ENCODE measurements at places on chromosomes 1 and 21. TPM values are rescaled to one million over a fixed set of nuclear protein-coding genes. Genes with fewer than 3 reads are reported as not detected.

DNA sequence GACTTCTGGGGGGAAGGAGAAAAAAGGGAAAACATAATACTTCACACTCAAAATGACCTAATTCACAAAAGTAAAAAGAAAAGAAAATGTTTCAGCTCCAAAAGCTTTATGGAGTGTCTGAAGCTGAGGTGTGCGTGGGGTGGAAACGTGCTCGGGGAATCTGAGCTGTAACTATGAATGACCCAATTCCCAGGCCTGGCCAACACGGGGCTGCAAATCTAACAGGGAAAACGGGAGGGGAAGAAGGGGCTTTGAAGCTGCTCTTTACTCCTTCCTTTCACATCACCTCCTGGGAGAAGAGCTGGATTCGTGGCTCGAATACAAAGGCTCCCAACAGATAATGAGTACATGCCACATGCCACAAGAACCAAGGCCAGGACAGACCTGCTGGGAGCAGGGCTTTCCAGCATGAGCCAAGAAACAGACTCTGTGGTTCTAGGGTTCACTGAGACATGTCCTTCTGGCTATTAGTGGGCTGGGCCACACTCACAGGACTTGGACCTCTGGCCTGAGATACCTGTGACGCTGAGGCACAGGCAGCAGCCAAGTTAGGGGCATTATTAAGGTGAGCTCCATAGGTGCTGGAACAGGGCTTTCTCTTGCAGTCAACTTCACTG is 51.5 kb downstream of the SLC66A1 start:
- no peak for DNase-seq

- no peak for DNase-seq
Observed at GRCh38 chr1:51285055-51285454, 45.3 kb downstream of the TTC39A start.

GRCh38 chr1:157798211-157798610 is 21.3 kb upstream of the FCRL2 start:
- no peak for DNase-seq

DNA sequence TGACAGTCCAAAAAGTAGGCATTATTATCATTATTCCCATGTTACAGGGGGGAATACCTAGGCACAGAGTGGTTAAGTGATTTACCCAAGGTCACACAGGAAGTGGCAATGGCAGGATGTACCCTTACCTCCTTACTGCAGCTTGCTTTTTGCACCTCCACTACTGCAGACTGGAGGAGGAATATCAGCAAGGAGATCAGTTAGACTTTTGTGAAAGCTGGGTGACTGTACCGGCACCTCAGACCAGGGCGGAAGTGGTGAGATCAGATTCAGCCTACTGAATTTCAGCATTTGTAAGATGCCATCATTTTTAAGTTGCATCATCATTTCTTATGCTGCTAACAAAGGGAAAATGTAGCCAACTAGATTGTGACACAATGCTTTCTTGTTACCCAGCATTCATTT is 4.5 kb downstream of the ADARB1 start:
- DNase-seq: peak; percentile 76

DNA sequence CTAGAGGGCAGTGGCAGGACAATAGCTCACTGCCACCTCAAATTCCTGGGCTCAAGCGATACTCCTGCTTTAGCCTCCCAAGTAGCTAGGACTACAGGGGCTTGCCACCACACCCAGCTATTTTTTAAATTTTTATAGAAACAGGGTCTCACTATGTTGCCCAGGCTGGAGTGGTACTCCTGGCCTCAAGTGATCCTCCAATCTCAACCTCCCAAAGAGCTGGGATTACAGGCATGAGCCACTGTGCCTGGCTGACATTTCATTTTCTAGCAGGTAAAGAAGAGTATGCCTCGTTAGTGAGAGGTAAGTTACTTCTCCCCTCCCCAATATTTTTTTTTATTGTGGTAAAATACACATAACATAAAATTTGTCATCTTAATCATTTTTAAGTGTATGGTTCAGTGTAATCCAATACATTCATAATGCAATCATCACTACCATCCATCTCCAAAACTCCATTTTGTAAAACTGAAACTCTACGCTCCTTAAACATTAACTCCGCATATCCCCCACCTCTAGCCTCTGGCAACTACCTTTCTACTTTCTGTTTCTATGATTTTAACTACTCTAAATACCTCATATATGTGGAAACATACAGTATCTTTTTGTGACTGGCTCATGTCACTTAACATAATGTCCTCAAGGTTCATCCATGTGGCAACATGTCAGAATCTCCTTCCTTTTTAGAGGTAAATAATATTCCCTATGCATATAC is 22.4 kb downstream of the ZZZ3 start:
- no peak for DNase-seq

DNA sequence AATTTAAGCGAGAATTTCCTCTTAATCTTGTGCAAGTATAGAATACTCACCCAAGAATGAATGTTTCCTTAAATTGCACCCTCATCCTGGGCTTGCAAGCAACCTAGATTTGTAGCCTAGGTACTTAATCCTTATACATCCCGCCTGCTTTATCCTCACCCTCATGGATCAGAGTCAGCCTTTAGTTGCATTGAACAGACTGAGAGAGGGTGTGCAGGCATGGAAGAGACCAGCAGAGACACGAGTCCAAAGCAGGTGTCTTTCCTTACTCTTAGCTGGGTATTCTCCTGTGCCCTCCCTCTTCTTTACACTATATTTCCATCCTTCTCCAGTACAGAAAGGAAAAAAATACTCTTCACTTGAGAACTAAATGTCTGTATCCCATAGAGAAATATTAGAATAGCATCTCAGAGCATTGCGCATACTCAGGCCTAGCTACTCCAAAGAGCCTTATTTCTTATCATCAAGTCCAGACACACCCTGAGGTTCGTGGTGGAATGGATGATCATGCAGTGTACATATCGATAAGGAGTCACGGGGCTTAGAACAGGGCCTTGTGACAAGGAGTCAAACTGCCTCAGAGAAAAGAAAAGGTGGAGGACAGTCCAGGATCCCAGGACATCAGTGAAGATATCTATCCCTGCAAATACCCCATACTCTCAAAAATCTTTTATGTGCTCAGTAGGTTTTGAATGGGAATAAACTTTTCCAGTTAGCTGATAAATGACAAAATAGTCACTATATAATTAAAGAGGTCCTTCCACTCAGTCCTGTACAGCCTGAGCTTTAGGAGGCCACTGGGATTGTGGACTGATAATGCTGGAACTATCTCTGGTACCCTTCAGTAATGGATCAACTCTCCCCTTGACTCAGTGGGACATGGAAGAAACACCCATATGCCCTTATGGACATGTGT is 297.9 kb downstream of the GRIK1 start:
- DNase-seq: no peak

DNA sequence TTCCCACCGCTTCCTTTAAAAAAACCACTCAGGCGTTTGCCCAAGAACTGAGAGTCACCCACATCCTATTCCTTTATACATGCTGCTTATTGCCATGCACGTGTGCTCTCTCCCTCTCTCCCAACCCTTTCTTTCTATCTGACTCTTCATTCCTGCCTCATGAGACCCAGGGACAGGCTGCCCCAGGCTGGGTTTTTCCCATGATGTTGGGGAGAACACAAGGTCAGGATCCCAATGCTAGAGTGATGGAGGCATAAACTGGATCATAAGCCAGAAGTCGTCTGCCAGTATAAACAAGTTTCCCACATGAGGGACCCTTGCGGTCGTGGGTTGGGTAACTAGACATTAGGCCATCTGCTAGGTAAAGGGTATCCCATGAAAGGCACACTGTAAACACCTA is 64.9 kb downstream of the CD2 start:
- no peak for DNase-seq

- DNase-seq: no peak
Observed at GRCh38 chr1:178275553-178275952, 181.6 kb downstream of the RASAL2 start.

DNA sequence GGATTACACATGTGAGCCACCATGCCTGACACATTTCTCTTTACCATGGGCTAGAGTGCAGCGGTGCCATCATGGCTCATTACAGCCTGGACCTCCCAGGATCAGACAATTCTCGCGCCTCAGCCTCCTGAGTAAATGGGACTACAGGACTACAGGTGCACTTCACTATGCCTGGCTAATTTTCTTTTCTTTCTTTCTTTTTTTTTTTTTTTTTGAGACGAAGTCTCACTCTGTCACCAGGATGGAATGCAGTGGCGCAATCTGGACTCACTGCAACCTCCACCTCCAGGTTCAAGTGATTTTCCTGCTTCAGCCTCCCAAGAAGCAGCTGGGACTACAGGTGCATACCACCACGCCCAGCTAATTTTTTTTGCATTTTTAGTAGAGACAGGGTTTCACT is 14.8 kb upstream of the KIF1B start:
- no peak for DNase-seq

- DNase-seq: peak; percentile 42
Observed at GRCh38 chr1:229129301-229130027, 141.4 kb upstream of the RAB4A start.

DNA sequence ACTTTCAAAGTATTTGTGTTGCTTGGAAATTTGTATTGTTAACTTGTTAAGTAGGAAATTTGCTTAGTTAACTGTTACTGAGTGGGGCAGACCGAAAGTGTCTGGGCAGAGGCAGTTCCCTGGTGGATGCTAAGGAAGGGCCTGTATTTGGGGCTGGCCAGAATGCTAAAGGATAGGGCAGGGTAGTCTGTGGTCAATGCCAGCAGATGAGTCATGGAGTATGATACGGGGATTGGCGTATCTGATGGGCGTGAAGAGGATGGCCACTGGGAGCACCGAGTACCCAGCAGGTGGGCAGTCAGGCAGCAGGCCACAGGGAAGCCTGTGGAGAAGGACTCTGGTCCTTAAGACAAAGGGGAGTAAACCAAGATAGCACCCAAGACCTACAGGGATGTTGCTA is 46.6 kb upstream of the SCAF4 start:
- no peak for DNase-seq

GRCh38 chr21:15795533-15795932 is 65.8 kb downstream of the USP25 start:
- no peak for DNase-seq

GRCh38 chr1:210627755-210628154 is 299.1 kb downstream of the HHAT start:
- DNase-seq: no peak

GRCh38 chr1:56070601-56071000 is 508.8 kb downstream of the PLPP3 start:
- no peak for DNase-seq

GRCh38 chr21:41102281-41102680 is 65.7 kb upstream of the BACE2 start:
- no peak for DNase-seq

DNA sequence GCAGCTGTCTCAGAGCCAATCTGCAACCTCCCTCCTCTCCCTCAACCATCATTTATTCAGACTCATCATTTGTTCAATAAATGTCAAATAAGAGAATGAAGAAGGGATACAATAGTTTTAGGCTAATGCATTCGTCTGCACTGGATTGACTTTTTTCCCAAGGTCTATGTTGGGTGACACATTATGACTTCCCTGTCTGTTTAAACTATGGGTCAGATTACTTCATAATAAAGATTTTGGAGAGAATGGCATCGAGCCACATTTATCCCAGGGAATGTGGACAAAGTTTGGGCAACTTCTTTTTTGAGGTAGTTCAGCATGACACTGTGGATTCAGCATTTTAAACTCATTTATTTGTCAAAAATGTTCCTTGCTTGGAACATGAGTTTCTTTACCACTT is 107.4 kb upstream of the ADGRL2 start:
- no peak for DNase-seq

- DNase-seq: no peak
Observed at GRCh38 chr1:159828581-159829272, 2.1 kb downstream of the SLAMF8 start.

DNA sequence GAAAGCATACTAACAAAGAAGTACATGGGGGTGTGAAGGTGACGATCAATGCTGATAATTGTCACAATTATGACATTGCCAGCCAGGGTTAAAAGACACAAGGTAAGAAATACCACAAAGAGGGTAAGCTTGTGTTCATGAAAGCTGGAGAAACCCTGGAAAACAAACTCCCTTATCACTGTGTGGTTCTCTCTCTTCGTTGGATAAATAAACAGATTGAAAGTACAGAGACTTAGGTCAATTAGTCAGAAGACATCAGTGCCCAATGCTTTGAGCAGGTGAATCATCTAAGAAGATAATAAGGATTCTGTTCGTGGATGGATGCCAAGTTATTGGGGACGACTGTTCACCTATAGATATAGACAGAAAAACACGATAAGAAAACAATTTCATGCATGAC is 22.4 kb upstream of the FCER1A start:
- DNase-seq: no peak

GRCh38 chr1:198199105-198199504 is 42.3 kb downstream of the NEK7 start:
- no peak for DNase-seq

GRCh38 chr1:198788561-198789064 is 149.8 kb downstream of the PTPRC start:
- peak; percentile 24 for DNase-seq

- no peak for DNase-seq
Observed at GRCh38 chr1:37730376-37730775, 34.5 kb downstream of the EPHA10 start.

DNA sequence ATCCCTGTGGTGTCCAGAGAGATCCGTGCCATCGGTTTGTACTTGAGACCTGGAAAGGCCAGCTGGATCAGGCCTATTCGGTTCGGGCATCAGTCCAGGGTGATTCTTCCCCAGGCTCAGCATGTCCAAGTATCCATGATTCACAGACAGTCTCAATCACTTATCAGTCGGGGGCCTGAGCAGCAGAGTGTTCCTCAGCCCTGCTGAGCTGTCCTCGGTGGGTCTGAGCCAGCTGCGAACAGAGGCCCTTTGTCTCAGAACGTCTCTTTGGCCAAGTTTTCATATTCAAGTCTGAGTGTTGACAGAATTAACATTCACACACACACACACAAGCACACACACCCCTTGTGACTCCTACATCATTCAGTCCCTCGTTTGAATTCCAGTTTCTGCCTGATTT is 33.4 kb upstream of the OSBPL9 start:
- no peak for DNase-seq

The FCMR gene
- total RNA-seq: 45.5 TPM

The BMP8A gene
- total RNA-seq: 0.14 TPM

The FCER1G gene
- 3.0 TPM for total RNA-seq

The ETV3L gene
- total RNA-seq: not detected

The CADM3 gene
- not detected for total RNA-seq

The GFI1 gene
- 85.0 TPM for total RNA-seq

The SH2D5 gene
- 2.7 TPM for total RNA-seq

The LAMB3 gene
- total RNA-seq: 0.88 TPM

The ZNF683 gene
- total RNA-seq: 0.27 TPM

The SELL gene
- total RNA-seq: 110 TPM

The OR10Z1 gene
- not detected for total RNA-seq

The PADI1 gene
- not detected for total RNA-seq

The DMBX1 gene
- not detected for total RNA-seq

The HTR6 gene
- not detected for total RNA-seq

The ZMYND12 gene
- 0.90 TPM for total RNA-seq

Data from activated naive CD8-positive, alpha-beta T cell treated with anti-CD3 and anti-CD28 coated beads for 36 hours (primary cell).